ENCODE measurements at places on chromosomes 4 and X.
A peak's percentile ranks its signal among the peaks of the same experiment; 100 is the strongest.

- no peak for ATAC-seq
Observed at GRCh38 chrX:31147175-31147574, 75.3 kb upstream of the FTHL17 start.

DNA sequence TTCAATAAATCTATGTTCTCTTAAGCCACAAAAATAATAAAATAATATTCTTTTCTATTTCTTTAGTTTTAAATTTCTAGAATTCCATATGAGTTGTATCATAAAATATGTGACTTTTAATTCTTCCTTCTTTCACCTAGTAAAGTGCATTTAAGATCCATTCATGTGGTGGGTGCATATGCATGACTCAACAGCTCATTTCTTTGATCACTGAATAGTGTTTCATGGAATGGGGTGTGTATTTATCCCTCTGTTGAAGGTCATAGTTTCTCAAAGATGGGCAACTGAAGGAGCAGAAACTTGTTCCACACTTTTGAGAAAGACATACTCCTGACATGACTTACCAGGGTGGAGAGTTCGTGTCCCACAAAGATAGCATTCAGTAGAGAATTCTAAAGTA is 1230.3 kb upstream of the AGA start:
- no peak for ATAC-seq

GRCh38 chr4:38943343-38943742 is 75.7 kb downstream of the FAM114A1 start:
- no peak for ATAC-seq

DNA sequence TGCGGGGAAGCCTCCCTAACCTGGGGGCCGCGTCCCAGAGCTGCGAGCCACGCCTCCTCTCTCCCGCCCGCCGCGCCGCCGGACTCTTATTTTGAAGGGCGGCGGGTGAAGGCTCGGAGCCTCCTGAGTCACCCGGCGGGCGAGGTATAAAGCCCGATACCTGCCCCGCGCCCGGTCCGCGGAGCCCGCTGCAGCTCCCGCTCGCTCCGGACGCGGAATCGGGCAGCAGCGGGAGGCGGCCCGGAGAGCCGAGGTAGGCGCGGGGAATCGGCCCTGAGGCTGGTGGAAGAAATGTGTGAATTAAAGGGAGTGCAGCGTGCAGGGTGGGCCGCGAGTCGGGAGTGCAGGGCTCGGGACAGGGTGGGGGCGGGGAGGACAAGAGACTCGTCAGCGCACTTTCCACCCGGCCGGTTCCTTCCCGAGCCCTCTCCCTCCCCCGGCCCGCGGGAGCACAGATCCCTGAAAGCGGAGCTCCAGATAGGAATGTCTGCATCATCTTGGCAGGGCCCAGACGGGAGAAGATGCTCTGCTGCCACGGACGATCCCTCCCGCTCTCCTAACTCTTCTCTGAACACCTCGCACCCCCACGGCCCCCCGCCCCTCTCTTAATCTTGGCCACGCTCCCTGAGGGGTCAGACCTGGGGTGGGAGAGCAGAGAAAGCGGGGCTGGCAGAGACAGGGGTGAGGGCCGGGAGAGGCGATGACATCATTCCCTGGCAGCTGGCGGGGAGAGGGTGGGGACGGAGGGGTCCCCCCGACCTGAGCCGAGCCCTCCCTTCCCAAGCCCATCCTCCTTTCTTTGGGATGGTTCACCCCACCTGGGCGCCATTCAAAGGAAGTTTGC is 177.9 kb downstream of the CBR4 start:
- peak; percentile 91 for ATAC-seq

DNA sequence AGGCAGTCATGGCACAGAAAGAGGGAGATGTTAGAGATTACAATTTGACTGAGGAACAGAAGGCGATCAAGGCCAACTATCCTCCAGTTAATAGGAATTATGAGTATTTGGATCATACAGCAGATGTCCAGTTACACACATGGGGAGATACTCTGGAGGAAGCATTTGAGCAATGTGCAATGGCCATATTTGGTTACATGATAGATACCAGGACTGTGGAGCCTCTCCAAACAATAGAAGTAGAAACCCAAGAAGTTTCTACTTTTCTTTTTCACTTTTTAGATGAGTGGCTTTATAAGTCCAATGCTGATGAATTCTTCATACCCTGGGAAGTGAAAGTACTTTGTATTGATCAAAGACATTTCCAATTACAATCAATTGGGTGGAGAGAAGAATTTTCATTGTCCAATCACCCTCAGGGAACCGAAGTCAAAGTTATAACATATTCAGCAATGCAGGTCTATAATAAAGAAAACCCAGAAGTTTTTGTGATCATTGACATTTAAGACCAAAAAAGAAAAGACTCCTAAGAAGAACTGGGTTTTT is 139.1 kb downstream of the MAB21L2 start:
- ATAC-seq: no peak

- peak; percentile 48 for ATAC-seq
Observed at GRCh38 chr4:110515676-110516075, 39.7 kb downstream of the ENPEP start.

GRCh38 chr4:171025776-171026175 is 787.4 kb upstream of the GALNTL6 start:
- ATAC-seq: no peak

DNA sequence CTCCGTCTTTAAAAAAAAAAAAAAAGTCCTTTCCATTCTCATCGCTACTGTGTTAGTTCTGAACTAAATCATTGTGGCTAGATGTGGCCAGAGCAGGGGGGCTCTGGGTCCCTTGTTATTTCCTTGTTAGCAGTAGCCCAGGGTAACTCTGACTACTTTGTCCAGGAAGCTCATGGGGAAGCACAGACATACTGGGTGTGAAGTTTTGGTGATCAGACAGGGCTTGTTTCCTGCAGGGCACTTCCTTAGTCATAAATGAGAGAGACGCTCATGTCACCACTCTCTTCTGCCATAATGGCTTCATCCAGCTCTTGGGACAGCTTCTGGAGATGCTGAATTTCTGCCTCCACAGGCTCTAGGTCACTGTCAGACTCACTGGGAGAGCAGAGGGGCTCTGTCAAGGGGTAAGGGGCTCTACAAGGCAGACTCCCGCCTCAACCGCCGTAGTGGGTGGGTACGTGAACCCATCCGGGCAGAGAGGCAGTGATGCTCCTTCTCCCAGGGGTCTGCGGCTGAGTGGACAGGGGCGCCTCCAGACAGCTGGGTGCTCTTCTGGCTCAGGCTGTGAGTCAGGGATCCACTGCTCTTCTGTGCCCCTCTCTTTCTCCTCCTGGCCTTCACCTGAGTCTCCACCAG is 12.9 kb downstream of the STIM2 start:
- ATAC-seq: peak; percentile 70

DNA sequence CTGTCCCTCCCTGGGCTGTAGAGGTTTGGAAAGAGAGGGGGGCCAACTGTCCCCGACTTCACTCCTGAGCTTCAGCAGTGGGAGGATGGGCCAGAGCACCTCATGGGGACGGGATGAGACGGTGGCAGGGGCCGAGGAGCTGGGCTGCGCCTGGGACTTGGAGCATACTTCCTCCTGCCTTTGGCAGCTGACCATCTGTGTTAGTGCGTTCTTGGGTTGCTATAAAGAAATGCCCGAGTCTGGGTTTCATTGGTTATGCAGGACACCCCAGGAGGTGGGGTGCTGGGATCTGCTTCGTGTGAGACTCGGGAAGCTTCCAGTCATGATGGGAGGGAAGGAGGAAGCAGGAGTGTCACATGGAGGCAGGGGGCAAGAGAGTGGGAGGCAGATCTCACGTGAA is 7.4 kb downstream of the PSAPL1 start:
- no peak for ATAC-seq

- no peak for ATAC-seq
Observed at GRCh38 chrX:38654302-38654701, 93.0 kb downstream of the TSPAN7 start.

DNA sequence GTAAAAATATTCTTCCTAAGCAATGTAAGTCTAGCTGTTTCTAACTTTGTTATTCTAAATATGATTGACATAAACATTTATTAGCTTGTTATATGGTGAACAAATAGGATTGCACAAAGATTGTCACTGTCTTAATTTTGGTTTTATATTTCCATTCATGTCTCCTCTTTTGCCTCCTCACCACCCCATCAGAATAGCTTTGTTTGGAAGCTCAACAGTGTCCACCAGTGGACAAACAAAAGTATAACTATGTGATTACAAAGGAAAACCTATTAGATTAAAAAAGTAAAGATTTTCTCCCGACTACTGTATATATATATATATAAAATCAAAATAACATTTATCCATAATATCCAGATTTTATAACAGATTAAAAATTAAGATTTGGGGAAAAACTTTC is 468.2 kb downstream of the ZIC3 start:
- ATAC-seq: no peak

GRCh38 chr4:106766519-106766918 is 269.6 kb downstream of the DKK2 start:
- no peak for ATAC-seq

DNA sequence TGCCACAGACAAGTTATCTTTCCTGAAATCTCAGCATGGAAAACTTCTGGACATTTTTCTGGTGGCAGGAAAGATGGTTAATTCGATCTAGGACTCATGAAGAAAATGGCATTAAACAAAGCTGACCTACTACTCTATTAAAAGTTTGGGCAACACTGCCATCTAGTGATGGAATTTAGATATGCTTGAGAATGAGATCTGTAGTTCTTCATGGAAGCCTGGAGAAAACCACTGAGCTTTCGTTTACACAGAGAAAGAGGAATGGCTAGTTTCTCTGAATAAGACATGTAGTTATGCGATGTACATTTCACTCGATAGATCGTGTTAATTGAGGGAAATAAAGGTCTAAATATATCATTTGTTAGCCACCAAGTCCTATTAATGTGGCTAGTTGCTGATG is 51.7 kb upstream of the CHRDL1 start:
- peak; percentile 58 for ATAC-seq

DNA sequence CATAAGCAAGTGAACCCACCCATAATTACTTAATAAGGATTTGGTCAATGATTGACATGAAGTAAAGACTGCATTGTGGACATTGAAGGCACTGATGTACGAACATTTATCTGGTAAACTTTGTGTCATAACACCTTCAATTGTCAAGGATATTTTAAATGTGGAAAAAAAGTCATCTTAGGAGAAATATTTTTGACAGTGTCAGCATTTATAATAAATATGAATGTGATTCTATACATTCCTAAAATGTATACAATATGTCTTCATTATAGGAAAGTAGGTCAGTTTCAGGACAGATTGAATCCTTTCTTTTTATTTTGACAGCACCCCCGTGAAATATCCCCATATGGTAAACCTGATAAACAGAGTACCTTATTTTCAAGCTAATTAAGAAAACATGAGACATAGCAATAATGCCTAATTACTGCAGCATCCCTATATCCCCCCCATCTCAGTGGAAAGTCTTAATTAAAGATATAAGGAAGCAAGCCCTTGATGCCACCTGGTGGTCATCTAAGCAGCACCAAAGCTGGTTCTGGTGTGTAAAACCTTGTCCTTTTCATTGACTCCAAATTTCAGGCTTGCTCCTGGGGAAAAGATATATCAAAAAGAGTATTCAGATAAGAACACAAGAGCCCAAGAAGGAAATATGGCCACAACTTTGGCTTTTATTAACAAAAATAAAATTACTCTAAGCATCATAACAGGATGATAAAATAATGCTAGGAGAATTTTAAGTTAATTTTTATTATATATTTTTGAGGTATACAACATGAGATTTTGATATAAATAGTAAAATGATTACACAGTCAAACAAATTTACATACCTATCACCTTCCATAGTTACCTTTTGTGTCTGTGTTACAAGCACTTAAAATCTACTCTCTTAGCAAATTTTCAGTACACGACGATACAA is 379.7 kb downstream of the TLL1 start:
- ATAC-seq: no peak

GRCh38 chrX:154827194-154828015 is 7.1 kb downstream of the SMIM9 start:
- ATAC-seq: peak; percentile 11

DNA sequence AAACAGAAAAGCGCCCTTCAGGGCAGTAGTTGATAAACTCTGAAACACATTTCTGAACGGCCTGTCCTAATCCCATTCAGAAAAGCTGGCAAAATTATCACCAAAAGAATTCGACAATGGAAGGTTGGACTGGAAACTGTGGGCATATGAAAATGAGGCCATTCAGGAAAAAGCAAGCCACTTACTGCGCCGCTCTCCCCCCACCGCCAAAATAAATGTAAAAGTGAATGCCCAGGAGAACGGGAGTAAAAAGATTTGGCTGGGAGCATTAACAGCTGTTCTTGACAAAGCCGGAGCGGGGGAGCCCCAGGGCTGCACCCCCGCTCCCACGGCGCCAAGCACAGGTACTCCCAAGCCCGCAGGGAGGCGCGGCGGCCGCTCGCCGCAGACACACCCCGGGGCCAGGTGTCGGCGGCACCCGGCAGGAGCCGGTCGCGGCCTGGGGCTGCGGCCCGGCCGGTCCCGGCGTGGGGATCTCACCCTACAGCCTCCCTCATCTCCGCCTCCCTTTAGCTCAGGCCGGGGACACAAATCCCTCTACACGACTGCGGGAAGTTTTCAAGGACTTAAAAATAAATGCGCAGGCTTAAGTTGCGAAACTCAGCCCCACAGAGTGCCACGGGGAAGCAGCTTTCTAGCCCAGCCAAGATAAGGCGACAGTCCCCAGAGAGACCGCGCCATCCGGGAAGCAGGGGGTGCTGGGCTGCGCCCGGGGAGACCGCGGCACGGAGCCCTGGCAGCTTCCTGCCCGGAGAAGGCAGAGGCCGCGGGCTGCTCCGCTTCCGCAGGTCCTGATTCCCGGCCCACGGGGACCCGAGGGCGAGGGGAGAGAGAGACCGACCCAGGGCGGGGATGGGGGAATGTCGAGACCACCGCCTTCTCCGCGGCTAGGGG is 593 bp downstream of the SH3RF1 start:
- peak; percentile 69 for ATAC-seq

- no peak for ATAC-seq
Observed at GRCh38 chrX:118780509-118780908, 43.1 kb upstream of the ZCCHC12 start.

GRCh38 chr4:177632481-177632880 is 190.2 kb upstream of the AGA start:
- no peak for ATAC-seq

- ATAC-seq: no peak
Observed at GRCh38 chr4:73487233-73487632, 5.7 kb downstream of the AFM start.

DNA sequence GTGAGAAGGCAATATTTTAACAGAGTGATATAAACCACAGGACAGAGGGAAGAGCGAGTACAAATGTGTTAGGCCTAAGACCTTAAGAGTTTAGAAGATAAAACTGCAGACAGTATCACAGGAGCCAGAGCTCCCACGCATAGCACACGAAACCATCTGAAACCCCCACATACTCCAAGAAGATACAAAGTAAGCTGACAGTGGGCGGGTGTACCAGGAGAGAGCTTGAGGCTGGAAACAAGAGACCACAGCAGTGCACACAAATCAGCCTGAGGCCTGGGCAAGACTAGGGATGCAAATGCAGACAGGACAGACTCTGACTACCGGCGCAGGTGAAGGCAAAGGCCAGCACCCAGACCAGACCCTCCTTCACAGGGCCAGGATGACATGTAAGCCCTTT is 54.1 kb upstream of the ARHGAP24 start:
- ATAC-seq: no peak

Data from esophagus mucosa (tissue), 1 donor.